ENCODE measurements at places on chromosomes 1 and 21.

DNA sequence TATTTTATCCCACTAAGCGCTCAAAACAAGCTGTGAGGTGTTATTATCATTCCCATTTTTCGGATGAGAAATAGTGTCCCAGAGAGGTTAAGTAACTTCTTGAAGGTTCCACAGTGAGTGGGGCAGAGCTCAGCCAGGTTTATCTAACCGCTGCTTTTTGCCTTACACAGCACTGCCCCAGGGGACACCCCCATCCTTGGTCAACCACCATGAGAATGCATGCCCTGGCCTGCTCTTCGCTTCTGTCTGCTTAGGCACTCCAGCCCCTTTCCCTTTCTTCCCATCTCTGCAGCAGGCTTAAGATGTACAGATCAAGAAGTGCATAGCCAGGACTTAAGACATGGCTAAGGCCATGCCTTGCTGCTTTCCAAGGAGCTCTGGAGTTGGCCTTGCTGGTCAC lies 159.0 kb upstream of the CD34 start:
- no peak for DNase-seq

- DNase-seq = no peak
Observed at GRCh38 chr1:43372172-43372571, 4.4 kb upstream of the ELOVL1 start.

DNA sequence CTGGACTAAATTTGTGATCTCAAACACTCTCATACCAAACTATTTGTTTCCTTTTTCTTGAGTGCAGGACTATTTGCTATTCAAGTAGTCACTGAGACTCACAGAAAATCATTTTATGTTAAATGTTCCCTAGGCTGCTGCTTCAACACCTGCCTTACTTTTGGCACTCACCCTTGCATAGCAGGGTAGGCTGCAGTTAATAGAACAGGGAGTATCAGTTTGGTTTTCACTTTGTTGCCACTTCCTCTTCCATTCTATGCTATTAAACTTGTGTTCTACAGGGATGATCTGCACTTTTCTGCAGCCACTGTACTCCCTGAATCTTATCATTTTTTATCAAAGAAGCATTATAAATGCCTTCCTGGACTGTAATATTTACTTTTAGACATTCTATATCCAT lies 148.7 kb upstream of the PRMT6 start:
- no peak for DNase-seq

DNA sequence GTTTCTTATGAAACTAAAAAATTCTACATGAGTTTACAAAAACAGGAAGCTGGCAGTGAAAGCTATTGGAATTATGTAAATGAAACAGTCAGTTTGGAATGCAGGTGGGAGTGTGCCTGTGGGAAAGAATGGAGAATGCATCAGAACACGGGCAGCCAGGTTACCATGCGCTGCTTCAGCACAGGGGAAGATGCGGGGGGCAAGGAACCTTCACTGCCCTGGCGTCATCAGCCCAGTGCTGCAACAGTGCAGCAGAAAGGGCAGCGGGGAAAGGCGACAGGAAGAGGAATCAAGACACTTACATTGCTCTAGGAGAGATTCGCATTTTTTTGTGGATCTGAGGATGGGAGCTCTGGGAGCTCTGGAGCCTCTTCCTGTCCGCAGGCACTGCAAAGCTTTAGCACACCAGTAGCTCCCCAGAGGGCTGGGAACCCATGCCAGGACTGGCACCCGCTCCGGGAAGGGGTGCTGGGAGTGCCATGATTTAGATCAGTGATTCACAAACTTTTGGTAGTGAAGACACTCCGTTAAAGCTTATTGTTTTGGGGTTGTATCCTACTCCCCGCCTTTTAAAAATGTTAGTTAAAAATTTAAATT lies 64.1 kb upstream of the WDR26 start:
- DNase-seq = no peak

DNA sequence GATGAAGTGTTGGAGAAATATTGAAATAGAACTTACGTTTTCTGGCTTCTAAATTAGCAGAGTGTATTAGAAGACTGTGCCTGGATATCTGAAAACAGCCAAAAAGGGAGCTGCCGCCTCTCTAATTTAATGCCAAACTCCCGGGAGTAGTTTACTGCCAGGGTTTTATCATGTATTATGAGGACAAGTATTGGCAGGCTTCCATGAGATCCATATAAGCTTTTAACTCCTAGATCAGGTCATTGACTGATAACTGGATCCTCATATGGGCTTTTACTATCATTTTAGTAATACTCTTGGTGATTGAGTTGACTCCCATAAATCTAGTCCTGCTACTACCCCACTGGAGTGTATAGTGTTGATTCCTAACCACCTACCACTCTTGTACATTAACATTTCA lies 178.4 kb upstream of the CXADR start:
- DNase-seq = no peak

GRCh38 chr1:228172591-228173527 lies 7.3 kb downstream of the IBA57 start:
- no peak for DNase-seq

- DNase-seq = no peak
Observed at GRCh38 chr1:7617826-7618225, 153.3 kb upstream of the VAMP3 start.

Measured in foreskin melanocyte (primary cell).